K562 (cell line): ENCODE measurements at places on chromosomes 3 and 15. TPM values are rescaled to one million over a fixed set of nuclear protein-coding genes. Genes with fewer than 3 reads are reported as not detected.

The ISL2 gene
- 17.6 and 23.7 TPM in 2 replicates for total RNA-seq

The A4GNT gene
- total RNA-seq: not detected in 2 replicates

The TRIP4 gene
- 15.5 and 17.4 TPM in 2 replicates for total RNA-seq

The GOLGA8R gene
- total RNA-seq: 0.04 and 0.11 TPM in 2 replicates

The SI gene
- not detected in 2 replicates for total RNA-seq

The SCN11A gene
- total RNA-seq: not detected in 2 replicates

The LCTL gene
- total RNA-seq: not detected in 2 replicates

The PROK2 gene
- total RNA-seq: not detected in 2 replicates
